CD4-positive, alpha-beta T cell treated with Interleukin-17A for 4 hours (primary cell): ENCODE measurements at places on chromosomes 4 and X.

DNA sequence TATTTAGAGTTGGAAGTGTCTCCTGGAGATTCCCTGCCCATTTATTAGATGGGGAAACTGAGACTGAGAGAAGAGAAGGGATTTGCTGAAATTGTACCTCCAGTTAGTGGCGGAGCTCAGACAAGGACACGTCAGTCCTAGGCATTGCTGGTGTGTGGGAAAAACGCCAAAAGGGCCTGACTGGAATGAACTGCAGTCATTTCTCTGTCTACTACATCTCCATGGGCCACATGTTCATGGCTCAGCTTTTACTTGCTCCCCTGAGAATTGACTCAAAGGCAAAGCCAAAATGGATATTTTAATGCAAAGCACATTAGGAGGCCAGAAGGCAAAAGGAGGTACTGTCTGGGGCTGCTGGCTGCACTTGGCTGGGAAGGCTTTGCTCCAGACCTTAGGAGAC lies 3.9 kb downstream of the TFDP3 start:
- no peak for DNase-seq

- no peak for DNase-seq
Measured at GRCh38 chrX:16981209-16981608, 34.8 kb downstream of the REPS2 start.

DNA sequence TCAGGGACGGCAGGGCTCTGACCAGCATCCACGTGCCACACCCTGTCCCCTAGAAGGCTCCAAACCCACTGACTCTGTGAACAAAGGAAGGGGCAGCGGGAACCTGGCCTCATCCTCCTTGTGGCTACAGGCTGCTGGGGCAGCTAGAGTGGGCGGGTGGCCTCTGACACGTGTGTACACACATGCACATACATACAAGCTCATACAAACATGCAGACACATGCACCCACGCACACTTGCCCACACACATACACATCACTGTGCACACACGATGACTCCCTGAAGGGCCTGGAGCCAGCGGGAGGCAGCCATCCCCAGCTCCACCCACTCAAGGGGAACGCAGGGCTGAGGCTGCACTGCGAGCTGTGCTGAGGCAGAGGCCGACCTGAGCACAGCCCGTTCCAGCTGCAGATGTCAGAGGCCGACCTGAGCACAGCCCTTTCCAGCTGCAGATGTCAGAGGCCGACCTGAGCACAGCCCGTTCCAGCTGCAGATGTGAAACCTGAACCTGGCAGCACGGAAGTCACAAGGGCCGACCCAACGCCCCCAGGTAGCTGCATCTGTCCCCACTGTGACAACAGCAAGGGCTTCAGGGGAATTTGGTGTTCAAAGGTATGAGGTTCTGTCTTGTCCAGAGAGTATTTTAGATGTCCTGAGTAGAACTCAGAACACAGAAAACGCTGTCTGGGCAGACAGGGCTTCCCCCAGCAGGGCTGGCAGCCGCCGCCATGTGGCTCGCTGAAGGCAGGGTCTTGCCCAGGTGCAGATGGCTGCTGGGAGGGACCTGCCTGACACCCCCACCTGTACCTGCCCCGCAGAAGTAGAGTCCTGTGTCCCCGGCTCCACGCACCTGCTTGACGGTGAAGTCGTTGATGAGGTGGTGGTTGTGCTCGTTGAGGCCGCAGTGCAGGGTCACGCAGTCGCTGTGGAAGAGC lies 33.5 kb downstream of the CTBP1 start:
- no peak for DNase-seq

- no peak for DNase-seq
Measured at GRCh38 chrX:137313627-137314026, 252.3 kb upstream of the ZIC3 start.

DNA sequence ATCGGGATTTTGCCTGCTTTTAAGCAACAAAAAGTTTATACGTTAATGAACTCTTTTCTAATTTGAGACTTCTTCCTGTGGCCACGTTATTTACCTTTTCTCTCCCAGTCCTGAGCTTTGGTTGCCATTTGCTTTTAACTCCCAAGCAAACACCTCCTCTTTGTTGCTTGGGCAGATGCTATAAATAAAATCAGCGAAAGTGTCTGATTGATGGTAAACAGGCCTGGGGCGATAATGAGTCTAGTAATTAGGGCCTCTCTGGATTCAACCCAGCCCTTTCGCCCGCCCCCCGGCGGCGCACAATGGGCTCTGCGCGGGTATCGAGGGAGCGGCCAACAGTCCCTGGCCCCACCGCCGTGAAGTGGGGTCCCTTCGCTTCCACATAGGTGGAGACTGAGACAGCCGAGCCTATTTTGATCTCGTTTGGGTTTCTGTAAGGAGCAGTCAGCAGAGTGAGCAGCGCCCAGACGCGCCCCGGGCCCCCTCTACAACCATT lies 790 bp downstream of the CLGN start:
- no peak for DNase-seq

DNA sequence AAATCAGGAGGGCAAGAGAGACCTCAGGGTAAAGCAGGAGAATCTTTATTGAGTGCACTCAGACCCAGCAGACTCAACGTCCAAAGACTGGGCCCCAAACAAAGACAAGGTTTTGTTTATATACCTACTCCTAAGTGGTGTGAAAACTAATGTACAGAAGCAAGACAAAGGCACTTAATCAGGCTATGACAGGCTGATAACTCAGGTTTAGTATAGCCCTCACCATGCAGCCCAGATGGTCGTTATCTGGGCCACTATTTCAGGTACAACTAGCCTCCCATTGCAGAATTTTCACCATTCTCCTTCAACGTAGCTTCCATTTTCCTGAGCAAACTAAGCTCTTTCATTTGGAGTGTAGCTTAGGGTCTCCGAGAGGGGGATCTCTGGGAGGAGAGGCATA lies 36.9 kb downstream of the SULT1E1 start:
- no peak for DNase-seq

DNA sequence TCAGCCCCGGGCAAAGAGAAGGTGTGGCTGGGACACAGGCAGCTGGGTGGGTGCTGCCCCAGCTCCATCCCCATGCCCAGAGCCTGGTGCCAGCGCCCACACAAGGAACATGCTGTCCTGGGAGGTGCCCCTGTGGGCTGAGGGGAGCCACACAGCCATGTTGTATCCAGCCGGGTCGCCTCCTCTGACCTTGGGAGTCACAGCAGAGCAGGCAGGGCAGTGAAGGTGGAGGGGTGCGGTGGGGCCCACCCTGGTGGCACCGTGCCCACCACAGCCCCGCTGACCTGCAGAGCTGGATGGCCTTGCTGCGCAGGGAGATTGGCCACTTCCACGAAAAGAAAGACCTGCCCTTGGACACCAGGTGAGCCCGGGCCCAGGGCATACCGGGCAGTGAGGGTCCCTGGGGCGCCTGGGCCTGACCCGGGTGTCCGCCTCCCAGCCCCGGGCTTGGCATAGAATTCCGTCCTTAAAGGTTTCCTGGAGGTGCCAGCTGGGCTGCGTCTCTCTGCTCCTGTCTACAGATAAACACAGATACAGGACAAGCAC lies 18.7 kb upstream of the ADD1 start:
- DNase-seq: no peak
